ENCODE measurements at places on chromosomes 2 and 18.

DNA sequence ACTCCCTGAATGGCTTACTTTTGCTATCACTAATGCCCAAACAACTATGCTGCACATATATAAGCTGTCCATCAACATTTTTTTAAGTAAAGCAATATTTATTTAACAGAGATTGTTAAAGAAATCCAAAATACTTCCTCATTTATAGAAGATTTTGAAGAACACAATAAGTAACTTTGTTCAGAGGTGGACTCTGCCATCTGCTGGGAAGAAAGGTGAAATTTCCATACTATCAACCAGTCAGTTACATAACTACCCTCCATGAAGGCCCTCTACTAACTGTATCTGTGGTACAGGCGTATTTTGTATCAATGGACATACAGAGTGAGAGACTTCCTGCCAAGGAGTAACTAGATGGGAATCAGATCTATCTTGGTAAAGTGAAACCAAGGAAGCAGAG lies 106.0 kb downstream of the DTNB start:
- DNase-seq: no peak

GRCh38 chr2:86185517-86186212 lies 9.6 kb downstream of the IMMT start:
- DNase-seq: no peak

DNA sequence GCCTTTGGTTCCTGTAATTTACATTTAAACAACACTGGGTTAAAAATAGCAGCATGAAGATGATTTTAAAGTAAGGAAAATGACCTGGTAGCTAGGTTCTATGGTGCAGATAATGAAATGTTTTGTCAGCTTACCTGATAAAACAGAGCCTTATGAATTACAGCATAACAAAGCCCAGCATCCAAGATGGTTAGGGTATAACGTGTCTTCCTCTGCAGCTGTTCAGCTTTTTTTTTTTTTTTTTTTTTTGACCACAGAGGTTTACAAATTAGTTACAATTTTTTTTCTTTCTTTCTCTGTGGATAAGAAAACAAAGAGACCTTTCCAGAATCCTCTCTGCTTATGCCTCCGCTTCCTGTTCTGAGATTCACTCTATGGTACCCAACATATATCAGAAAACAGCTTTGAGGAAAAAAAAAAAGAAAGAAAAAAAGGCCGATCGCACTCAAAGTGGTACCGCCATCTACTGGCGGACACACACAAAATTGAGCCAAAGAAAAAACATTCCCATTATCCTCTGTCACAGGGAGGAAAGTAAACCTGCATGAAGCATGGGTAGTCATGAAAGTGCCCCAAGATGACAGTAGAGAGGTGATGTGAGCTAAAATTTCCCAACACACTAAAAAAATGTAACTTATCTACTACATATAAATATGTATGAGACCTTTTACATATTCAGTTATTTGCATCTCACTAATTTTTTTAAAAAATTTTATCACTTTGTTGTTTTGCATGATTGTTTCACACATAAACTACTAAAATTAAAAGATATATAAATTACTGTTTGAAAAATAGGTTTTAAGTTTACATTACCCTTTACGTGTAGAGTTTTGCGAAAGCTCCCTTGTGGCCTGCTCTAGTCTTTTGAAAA lies at the start of gene SCN3A:
SCN3A (minus strand) TSS at position 362 of the 871 bp plus-strand sequence. CDS start 27,656 bp downstream, outside the sequence.
- DNase-seq: no peak

GRCh38 chr2:21043744-21044532 lies at the start of gene APOB:
Gene APOB (minus strand): TSS chr2:21044073. CDS start chr2:21043945, 128 bp downstream.
- DNase-seq: no peak

DNA sequence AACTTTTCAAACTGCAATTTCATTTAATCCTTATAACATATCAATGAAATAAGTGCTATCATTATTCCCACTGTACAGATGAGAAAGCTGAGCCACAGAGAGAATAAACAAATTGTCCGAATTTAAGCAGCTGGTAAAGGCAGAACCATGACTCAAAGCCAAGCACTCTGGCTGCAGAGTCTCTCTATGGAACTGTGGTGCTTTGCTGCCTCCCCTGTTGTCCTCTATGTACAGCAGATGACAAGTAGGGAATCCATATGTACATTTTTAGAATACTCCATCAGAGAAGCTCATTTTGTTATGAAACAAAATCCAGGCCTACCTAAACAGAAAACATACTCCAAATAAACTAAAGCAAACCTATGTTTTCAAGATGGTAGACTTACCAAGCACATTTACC lies 45.1 kb downstream of the FARSB start:
- no peak for DNase-seq

DNA sequence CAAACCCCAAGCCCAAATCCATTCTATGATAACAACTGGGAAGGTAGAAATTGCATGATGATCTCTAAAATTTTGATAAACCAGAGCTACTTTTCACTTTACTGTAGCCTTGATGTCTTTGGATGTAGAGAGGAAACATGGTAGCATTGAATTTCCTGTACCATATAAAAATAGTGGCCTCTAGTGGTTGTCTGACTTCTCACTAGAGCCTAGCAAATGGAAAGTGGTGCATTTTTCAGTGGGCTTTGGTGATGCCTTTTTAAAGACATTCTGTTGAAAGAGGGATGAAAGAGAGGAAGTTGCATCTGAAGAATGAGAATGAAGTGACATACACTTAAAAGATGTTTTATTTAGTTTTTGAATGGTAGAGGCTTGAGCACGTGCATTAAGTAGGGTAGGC lies 662.2 kb downstream of the XIRP2 start:
- DNase-seq: no peak

DNA sequence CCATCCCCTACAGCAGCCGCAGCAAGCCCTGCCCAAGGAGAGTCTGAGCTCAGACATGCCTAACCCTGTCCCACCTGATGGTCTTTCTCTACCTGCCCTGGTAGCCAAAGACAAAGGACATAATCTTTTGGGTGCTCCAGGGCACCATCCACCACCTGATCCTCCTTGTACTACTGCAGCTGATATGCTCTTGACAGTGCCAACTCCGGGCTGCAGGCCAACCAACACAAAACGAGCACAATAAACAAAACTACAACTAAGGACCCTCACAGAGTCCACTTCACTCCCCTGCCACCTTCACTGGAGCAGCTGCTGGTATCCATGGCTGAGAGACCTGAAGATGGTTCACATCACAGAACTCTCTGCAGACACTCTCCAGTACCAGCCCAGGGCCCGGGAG lies 106.3 kb downstream of the GRB14 start:
- no peak for DNase-seq

DNA sequence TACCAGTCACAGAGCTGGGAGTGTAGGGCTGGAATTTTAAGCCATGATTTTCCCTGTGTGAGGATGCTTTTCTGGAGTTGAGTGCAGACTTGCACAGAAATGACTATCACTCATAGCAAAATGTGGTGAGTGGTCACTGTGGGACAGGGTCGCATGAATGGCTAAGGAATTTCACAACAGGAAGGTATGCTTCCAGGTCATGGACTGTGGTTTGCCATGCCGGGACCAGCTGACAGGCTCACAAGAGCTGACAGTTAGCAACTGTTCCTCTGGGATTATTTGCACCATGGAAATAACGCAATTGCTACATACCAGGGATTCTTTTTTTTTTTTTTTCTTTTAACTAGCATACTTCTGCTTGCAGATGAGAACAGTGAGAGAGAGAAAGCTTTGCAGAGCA lies 3.8 kb upstream of the UXS1 start:
- DNase-seq: no peak

GRCh38 chr18:63454497-63454896 lies 22.3 kb upstream of the SERPINB5 start:
- DNase-seq: no peak

- DNase-seq: no peak
Observed at GRCh38 chr2:67641312-67642045, 244.3 kb downstream of the ETAA1 start.

DNA sequence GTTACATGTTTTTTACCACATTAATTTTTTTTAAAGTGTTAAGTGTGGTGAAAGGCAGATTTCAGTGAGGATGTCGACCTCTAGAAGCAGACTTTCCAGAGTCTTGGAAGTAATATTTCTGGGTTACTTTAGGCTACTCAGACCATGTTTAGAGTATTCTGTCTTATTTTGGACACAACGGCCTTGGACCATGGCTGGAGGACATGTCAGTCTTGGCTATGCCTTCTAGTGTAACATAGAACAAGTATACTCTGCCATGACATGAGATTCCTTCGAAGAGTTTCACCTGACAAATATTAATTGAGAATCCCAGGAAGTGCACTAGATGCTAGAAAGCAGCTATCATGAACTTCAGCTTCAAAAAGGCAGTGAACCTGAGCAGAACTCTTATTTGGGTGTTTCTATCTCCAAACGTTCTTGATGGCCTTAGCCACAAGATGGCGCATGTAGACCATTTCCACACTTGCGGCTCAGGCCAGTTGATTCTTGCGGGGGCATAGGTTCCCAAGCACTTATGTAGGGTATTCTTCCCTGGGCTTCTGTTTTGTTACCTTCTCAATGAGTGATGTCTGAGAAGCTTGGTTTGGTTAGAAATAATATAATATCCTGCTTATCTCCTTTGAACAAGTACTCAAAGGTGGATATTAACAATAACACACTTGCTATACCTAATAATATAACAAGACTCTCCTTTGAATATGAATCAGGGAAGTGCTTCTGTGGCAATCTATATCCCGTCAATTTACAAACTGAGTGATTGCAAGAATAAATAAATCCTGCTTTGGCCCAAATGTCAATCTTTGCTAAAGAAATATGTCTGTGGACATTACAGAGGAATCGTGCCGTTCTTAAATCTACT lies 62.0 kb downstream of the CACNB4 start:
- peak; percentile 41 for DNase-seq

DNA sequence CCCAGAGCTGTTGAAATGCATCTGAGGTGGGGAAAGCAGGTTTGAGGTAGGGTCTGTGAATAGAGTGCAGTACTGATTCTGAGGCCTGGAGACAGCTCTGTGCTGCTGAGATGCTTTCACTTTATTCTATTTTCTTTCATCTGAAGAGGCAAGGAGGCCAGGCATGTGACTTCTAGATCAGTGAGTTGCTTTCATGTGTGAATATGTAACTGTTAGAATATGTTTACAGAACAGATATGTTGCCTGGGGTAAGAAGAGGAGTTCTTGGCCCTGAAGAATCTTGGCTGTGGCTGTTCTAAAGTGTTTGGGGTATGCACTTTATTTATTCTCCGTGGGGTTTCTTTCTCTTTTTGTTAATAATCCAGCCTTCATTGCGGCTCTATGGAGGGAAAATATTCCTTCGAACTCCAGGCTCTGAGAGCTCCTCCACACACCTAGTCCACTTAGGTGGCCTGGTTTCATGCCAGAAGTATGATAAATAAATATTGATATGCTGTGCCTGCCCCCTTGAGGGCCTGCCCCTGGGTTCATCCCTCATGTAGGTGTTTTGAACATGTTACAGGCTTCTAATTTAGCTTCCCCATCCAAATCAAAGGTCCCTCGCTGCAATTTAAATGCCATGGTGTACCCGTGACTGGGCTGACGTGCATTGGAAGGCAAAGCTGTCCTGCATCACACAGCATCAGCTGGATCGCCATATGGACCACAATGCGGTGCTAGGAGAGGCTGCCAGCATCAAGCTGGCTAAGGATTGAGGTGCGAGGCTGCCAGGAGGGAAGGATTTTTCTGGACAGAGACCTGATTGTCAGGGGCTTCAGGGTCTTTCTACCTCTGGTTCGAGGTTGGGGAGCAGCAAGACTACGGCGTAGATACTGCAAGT lies 102.9 kb downstream of the PRKCE start:
- DNase-seq: no peak

GRCh38 chr2:7468448-7468828 lies 551.2 kb downstream of the RNF144A start:
- DNase-seq: no peak

GRCh38 chr2:161421686-161422085 lies 5.6 kb downstream of the TBR1 start:
- no peak for DNase-seq

DNA sequence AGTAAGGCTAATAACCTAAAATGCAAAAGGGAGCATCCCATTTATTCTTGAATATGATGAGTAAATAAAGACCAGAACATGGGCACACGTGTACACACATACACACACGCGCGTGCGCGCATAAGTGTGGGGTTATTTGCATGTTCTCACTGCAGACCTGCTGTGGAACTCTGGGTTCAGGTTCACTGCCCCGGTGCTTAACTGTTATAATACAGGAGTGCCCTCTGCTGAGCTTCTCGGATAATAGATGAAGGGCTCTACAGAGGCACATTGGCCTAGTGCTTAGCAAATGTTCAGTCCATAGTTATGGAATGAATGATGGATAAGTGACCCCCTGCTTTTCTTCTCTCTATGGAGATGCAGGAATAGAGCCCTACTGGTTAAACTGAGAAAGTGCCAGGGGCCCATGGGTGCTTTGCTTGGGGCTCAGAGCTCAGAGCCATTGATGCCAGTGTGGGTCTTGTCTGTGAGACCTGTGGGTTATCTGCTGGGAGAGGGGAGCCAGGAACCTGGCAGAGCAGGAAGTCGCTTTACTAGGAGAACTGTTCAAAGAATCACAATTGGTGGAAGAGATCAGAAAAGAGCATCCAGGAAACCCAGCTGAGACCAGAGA lies 3.6 kb upstream of the ARL4C start:
- DNase-seq: peak; percentile 57

DNA sequence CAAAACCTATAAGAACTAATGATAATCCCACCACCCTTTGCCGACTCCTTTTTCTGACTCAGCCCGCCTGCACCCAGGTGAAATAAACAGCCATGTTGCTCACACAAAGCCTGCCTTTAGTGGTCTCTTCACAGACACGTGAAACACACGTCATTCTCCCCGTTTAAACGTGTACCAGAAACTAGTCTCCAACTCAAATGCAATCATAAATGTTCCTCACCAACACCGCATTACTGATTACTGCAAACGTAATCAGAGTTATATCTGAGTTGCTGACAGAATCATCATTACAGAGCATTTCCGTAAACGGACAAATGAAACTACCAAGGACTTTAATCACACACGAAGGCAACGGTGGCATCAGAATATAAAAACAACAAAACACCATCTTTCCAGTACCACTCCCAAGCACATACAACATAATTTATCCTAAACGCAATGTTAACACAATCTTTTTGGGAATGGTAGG lies 1.9 kb downstream of the CLK1 start:
- DNase-seq: no peak

DNA sequence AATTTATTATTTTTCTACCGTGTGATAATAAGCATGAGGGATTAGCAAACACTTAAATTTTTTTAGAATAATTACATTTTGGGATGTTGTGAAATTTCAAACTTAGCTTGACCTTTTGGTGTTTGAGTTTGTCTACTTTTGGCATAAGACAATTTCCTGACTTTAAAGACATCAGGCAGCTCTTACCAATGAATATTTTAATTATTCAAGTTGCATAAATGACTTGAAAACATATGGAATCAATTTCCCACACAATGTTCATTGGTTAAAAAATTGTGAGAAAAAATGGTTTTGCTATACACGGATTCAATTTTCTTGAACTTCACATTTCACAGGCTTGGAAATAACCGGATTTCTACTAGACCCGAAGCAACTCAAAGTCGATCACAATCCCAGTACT lies 243.4 kb downstream of the IKZF2 start:
- DNase-seq: no peak

- no peak for DNase-seq
Observed at GRCh38 chr2:197700960-197701359, 4.2 kb upstream of the MARS2 start.

- DNase-seq: no peak
Observed at GRCh38 chr2:1923541-1923940, 179.2 kb upstream of the PXDN start.
